D341Med (cell line): ENCODE measurements at places on chromosomes 1 and 21.

GRCh38 chr1:185096531-185096930 is 51.2 kb downstream of the RNF2 start:
- no peak for DNase-seq

DNA sequence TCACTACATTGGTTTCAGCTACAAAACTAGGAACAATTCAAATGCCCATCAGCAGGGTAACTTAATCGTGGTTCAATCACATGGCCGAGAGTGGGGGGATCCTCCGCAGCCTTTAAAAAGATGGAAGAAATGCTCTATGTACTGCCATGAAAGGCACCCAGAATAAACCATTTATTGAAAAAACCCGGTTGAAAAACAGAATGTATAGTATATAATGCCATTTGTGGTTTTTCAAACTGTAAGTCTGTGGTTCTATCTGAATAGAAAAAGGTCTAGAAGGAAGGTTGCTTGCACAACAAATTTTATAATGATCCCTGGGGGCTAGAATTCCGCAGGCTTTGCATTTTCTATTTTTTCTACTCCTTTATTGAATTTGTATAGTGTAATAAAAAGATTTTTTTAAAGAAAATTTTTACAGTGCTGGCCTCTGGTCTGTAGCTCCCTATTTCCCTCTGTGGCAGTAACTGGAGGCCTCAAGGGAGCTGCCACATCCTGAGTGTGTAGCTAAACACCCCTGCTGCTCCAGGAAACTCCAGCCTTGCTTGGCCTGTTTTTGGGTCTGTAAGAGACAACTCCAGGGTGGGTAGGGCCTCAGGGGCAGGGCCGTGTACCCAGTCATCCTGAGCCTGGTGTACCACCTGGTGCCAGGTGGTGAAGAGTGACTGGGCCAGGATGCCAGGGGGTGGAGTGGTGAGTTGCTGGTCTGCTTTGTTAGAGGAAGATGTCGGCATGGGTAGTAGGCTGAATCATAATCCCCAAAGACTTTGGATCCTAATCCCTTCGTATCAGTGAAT is 51.5 kb upstream of the EPS8L3 start:
- no peak for DNase-seq

DNA sequence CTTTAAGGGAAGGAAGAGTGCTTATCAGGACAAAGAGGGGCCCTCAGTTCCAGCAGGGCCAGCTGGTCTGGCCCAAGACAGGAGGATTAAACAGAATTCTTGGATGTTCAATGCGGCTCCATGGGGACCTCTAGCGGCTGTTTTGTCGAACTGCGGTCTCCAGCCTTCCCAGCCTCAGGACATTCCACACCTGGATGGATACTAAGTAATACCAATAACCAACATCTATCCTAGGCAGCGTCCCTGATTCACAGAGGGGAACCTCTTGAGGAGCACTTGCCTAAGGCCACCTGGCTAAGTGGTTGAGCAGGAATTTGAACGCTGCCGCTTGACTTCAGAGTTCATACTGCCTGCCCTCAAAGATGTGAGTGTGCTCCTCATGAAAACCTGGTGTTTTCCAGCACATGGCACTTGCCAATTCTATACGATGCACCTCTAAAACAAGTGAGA is 15.5 kb upstream of the CD247 start:
- peak; percentile 91 for DNase-seq

GRCh38 chr1:230175163-230175747 is 108.2 kb downstream of the GALNT2 start:
- no peak for DNase-seq

DNA sequence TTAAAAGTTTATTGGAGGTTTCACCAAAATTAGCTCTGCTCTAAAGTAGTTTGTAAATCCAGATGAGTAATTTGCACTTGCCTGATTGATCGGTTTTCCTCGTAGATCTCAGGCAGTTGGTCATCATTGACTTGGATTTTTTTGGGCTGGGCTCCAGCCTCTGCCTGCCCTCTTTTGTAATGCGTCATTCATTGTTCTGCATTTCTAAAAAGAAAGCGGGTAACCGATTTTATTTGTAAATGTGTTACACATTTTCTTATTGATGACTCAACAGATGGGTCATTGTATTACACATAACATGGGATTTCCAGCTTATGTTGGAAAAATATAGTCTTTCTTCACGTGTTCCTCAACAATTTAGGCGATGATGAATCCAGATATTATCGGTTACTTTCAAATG is 5.5 kb downstream of the ETS2 start:
- no peak for DNase-seq

DNA sequence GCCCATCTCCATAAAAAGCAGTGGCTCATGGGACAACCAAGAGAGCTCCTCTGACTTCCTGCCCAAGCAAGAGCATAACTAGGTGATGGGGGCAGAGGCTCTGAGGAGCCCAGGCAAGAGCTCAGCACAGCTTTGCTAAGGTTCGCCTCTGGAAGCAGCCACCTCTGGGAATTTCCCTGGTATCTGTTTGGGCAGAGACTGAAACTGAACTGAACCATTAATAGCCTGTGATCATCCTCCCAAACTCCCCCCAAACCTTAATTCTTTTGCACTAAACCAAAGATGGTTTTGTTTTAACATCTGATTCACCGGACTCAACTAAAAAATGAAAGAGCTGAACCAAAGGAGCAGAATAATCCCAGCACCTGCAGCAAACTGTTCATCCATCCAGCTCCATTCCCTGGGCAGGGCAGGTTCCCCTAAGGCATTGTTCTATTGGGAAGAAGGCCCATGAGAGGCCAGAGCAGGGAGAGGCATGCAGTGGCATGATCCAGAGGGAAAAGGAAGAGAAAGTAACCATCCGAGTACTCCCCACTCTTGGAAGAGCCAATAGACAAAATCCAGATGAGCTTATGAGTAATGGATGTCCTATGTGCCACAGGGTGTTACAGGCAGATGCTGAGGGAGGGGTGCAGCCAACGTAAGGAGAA is 77.8 kb upstream of the KAZN start:
- DNase-seq, result no peak
